ENCODE measurements at places on chromosomes 1 and 21. TPM values are rescaled to one million over a fixed set of nuclear protein-coding genes. Genes with fewer than 3 reads are reported as not detected.

The KLF17 gene
- total RNA-seq, result not detected

DNA sequence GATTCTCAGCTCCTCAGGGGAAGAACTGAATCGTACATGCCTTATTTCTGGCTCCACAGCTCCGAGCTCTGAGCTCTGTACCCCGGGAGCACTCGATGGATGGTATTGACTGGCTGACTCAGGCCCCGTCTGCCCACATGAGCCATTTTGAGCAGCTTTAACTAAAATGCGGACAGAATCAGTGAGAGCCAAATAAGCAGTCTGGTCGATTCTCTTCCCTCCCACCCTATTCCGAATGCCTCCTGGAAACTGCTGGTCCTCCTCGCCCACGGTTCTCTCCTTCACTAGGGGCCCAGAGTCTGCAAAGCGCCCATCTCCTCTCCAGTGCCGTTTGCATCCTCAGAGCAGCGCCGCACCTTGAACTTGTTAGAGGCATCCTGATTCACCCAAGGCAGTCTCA, 125.9 kb upstream of the IRF2BP2 start:
- DNase-seq, result no peak

DNA sequence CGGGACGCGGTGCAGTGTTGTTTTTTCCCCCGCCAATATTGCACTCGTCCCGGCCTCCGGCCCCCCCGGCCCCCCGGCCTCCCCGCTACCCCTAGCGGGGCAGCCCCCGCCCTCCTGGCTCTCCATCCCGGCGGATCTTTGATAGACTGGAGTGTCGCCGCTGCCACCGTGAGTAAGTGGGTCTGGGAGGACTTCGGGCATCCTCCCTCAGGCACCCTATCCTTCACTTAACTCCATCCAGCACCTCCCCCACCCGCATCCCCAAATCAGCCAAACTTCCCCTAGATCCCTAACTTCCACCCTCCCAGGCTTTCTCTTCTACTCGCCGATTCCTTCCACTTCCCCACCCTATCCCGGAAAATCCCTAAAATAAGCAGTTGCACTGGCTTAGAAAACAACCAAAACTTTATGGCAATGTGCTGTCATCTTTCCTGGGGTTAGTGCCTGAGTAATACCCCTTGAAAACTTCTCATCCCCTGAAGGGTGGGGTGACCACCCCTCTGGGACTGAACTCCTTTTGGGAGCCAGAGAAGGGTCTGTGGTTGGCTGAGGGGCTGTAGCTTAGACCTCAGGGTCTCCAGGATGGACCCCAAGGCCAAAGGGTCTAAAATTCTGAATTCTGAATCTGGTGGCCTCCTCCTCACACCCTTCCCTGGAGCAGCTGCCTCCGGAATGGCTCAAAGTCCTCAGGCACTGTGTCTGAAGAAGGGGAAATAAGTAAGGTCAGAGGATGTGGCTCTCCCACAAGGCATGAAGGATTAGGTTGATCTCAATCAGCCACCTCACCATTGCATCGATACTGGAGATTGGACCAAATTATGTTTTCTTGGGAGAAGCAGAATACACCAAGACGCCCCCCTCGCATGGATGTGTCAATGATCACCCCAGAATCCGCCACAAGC, 12.2 kb downstream of the THBS3 start:
- no peak for DNase-seq

DNA sequence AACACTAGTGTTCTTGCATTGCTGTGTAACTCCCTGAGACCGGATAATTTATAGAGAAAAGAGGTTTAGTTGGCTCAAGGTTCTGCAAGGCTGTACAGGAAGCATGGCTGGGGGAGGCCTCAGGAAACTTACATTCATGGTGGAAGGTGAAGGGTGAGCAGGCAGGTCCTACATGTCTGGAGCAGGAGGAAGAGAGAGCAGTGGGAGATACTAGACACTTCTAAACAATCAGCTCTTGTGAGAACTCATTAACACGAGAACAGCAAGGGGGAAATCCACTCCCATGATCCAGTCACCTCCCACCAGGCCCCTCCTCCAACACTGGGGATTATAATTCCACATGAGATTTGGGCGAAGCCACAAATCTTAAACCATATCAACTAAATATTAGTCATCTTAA, 30.1 kb downstream of the RNF2 start:
- no peak for DNase-seq
